ENCODE measurements at places on chromosomes 5 and 9.
A peak's percentile ranks its signal among the peaks of the same experiment; 100 is the strongest.

DNA sequence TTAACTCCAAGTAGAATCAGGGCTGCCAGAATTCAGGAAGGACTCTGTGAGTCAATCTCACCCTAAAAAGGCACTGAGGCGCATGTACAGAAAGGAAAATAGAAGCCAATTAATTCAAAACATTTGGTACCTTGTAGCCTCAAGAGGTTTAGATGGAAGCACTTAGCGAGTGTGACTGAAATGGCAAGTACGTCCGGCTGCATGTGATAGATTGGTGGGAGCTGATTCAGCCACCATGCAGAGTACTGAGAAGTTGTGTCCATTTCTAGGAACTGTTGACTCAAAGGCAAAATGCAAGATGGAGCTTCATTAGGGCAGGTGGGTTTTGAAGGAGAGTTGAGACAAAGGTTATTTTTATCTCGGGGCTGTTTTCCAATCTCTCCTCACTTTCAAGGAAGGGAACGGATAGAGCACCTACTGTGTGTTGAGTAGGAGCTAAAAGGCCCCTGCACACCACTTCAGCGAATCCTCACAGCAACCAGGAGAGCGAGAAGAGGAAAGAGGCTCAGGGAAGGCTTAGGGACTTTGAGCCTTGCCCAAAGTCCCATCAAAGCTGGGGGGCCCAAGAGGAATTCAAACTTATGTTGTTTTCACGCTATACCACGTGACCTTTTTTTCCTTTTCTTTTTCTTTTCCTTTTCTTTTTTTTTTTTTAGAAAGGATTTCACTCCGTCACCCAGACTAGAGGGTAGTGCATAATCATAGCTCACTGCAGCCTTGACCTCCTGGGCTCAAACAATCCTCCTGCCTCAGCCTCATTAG, 34.6 kb upstream of the CPEB4 start:
- ATAC-seq = no peak

- no peak for ATAC-seq
Observed at GRCh38 chr9:86966852-86967511, 19.7 kb upstream of the GAS1 start.

DNA sequence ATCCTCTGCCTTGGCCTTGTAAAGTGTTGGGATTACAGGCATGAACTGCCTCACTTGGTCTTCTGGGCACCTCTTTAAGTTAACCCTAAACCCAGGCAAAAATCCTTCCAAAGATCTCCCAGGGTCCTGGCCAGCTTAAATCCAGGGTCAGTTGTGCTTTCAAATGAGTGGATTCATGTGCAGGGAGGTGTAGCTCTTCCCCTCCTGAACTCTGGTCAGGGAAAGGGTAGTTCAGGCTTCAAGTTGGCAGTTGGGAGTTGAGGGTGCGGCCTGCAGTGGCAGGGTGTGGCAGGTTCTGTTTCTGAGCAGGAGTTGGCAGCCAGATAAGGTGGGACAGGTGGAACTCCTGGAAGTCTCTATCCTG, 3.6 kb downstream of the HNRNPAB start:
- no peak for ATAC-seq

DNA sequence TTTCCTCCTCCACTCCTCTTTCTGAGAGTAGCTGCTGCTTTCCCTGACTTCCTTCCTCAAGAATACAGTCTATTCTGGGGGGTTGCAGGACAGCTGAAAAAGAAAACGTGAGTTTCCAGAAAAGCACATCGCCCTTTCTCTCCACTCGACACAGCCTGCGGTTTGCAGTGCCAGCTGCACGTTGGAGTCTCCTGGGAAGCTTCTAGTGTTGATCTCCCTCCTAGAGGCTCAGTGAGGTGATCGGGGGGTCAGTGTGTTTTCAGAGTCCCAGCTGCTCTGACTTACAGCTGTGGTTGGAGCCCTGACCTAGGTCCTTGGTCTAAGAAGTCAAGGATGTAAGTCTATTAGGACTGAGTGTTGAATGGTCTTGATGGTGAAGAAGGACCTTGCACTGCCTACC, 25.0 kb upstream of the SUSD3 start:
- no peak for ATAC-seq

- no peak for ATAC-seq
Observed at GRCh38 chr9:33082538-33083326, 6.3 kb upstream of the SMU1 start.

GRCh38 chr5:174550026-174550425, 174.4 kb upstream of the MSX2 start:
- no peak for ATAC-seq

DNA sequence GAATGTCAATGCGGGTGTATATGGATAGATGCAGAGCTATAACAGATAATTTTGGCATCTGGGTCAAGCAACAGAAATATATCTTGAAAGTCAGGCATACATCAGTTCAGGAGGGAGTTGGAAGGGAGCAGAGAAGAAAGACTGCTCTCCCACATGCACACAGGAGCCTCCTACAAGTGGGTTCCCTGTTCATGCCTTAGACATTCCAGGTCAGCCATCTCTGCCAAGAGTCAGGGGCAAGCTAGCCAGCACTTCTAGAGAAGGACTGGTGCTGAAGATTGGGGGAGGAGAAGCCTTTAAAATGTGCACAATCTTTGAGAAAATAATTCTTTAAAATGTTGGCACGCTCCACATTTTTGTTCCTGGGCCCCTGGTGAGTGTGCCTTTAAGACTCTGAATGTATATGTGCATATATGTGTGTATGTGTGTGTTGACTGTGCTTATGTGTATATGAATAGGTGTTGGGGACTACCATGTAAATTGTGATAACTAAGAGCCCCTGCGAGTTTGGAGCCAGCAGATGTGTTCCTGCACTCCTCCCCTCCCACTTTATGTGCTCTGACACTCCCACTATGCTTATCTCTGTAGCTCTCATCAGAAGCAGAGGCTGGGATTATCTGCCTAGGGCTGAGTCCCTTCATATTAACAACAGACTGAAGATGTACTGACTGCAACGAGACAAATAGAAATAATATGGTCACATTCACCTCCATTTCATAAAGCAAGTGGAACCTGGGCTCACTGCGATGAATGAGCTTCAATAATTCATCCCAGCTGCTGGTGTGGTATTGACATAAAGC, 21.5 kb upstream of the DELE1 start:
- no peak for ATAC-seq

DNA sequence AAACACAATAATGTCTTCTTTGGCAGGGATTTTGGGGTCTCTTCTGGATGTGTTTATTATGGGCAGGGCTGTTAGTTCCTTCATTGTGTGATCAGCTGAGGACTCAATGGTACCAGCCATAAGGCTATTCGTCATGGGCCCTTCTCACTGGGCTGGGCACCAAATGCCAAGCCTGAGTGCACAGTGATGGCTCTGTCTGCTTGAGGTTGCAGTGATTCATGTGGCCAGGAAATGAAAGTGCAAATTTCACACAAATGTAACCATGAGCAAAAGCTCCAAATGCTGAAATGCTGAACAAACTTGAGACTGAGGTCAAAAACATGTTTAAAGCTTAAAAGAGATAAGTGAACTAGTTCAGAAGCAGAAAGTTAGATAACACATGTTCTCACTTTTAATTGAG, 191.0 kb downstream of the TARS1 start:
- ATAC-seq = no peak

- ATAC-seq = no peak
Observed at GRCh38 chr9:76642074-76642473, 122.2 kb upstream of the PCA3 start.

GRCh38 chr9:107592424-107592823, 102.9 kb upstream of the KLF4 start:
- no peak for ATAC-seq

DNA sequence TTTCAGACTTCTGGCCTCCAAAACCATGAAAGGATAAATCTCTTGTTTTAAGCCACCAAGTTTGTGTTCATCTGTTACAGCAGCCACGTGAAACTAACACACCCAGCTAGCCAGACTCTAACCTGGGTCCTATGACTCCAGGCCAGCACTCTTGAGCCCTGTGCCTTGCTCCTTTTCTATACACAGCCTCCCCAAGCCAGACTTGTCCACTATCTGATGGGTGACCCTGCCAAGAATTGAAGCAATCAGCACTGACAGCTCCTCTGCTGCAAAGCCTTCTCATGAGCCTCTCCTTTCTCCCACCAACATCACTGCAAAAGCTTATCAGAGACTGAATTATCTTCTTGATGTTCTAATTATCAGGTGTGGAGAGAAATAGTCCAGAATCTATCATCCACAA, 41.4 kb downstream of the SIL1 start:
- ATAC-seq = no peak

DNA sequence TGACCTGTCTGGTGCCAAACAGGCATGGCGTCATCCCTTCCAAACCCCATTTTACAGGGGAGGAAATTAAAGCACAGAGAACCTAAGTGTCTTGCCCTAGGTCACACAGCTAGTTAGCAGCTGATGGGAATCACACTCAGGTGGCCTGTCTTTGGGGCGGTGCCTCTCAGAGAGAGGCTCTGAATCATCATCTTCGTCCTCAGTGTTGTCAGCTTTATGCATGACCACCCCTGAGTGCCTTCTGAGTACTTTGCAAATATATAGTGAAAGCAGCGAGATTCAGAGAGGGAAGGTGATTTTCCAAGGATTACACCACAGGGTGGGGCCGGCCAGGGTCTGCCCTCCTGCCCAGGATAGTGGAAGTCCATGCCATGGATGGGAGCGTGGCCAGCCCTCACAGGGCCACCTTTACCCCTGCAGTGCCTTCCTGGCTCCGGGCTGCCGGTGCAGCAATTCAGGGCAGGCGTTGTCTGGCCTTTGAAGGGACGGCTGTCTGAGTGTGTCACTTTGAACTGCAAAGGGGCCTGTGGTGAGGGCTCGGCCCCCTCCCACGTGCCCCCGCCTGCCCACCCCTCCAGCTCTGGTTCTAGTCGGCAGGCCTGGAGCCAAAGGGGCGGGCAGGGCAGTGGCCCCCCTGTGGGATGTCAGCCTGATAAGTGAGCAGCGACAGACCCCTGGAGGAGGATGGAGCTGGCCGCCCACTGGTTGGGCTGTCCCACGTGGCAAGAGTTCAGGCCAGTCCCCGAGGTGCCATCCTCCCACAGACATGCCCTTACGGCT, 16.9 kb downstream of the LMX1B start:
- ATAC-seq = no peak

- ATAC-seq = no peak
Observed at GRCh38 chr5:137836298-137836697, 31.4 kb upstream of the MYOT start.

DNA sequence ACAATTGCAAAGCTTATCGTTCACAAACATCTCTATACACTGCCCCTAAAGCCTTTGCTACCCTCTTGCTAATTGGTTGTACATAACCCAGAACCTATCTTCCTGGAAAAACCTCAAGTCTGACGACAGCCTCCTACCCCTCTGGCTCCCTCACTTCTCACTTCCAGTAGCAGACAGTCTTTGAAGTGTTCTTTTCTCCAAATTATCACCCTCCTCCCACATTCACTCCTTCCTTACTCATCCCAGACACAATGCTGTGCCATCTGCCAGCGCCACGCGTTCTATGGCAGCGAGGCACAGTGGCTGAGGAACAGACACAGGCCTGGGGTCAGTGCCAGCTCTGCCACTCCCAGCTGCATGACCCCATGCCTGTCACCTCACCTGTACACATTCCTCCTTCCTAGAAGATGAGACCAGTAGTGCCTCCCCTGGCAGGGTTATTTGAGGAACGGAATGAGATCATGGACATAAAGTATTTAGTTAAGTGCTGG, 27.7 kb downstream of the CLTA start:
- no peak for ATAC-seq

DNA sequence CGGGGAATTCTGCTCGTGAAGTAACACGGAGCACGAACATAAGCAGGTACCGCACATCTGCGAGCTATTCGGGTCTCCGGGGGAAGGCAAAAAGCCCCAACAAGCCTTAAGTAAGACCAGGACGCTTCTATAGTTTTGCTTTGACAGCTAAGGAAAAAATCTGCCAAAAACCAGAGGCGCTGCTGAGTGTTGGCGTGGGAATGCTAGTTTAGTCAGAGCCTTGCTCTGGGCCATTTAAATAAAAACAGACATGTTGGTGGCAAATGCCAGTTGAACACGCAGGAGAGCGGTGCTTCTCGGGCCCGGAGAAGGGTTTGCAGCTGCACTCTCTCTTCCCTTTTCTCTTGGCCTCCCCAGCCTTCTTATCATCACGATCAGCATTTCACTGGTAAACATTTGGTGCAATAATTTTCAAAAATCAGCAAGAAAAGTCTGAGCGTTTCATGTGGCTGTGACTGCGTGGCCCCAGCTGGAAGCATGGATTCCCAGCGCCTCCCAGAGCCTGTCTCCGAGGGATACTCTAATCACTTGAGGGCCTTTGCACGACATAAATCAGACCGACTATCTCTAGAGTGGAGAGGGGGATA, 6.4 kb upstream of the NOTCH1 start:
- ATAC-seq = peak; percentile 51

DNA sequence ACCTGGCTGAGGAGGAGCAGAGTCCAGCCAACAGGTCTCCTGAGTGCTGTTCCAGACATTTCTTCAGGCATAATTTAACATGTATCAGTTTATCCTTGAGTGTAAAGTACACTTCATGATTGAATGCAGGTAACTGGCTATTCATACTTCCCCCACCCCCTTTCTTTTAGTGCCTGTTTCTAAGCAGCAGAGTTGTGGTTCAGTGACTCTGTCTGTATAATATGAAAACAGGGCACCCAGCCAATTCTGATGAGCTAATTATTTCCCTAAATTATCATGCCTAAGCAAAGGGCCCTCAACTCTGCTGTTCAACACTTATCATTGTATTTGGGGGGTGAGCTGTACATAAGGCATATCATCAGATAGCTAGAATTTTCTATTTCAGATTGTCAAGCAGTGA, 51.9 kb upstream of the ZSWIM6 start:
- peak; percentile 67 for ATAC-seq

- no peak for ATAC-seq
Observed at GRCh38 chr9:25461416-25461815, 216.8 kb downstream of the TUSC1 start.

GRCh38 chr9:31355159-31355882, 1029.1 kb upstream of the ACO1 start:
- no peak for ATAC-seq

GRCh38 chr5:76406014-76406413, 2.9 kb downstream of the IQGAP2 start:
- no peak for ATAC-seq

GRCh38 chr5:156515121-156515520, 188.2 kb downstream of the SGCD start:
- no peak for ATAC-seq

GRCh38 chr5:154677921-154678320, 77.3 kb upstream of the LARP1 start:
- no peak for ATAC-seq

DNA sequence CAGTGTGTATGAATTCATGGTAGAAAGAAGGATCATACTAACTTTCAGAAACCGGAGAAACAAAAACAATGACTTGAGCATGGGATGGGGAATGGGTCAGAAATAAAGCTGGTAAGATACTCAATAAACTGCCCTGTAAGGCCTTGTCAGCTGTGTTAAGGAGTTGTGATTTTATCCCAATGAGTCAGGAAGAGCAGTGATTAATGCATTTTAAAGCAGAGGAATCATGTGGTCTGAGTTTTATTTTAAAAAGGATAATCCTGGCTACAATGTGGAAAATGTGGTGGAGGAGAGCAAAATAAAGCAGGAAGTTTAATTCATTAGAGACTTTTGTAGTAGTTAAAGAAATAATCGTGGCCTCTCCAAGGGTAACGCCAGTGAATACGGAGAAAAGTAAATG, 28.7 kb downstream of the DHX29 start:
- ATAC-seq = no peak

- no peak for ATAC-seq
Observed at GRCh38 chr9:2377117-2377516, 244.5 kb upstream of the VLDLR start.

GRCh38 chr5:135324160-135324559, 74.9 kb downstream of the MACROH2A1 start:
- ATAC-seq = no peak

- no peak for ATAC-seq
Observed at GRCh38 chr5:35012796-35013195, 35.0 kb downstream of the AGXT2 start.

All from SK-N-SH treated with all-trans-retinoic acid at 6 μM for 48 hours (cell line).